ENCODE measurements at places on chromosomes 2 and 18.

- DNase-seq: no peak
These were observed 119.9 kb upstream of the ACVR1C start for GRCh38 chr2:157748371-157749142.

GRCh38 chr2:27929916-27930486, 39.5 kb downstream of the BABAM2 start:
- no peak for DNase-seq

- DNase-seq: no peak
These were observed 14.7 kb downstream of the CROCC2 start for GRCh38 chr2:240920783-240921231.

DNA sequence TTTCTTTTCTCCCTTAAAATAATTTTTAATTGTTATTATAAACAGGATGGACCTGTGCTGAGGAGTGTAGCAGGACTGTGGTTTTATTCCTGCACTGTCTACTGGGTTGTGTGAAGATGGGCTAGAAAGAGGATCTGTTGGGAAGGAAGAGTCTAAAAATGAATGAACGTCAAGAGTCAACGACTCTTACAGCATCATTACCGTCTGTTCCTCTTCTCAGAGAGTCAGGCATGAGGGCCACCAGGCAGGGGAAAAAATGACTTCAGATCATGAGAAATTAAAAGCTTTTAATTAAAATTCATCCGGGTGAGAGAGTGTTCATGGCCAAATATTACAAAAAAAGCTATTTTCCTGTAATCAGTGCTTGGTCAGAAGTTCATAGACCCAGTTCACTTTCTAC, 32.6 kb downstream of the SRSF7 start:
- DNase-seq: no peak

DNA sequence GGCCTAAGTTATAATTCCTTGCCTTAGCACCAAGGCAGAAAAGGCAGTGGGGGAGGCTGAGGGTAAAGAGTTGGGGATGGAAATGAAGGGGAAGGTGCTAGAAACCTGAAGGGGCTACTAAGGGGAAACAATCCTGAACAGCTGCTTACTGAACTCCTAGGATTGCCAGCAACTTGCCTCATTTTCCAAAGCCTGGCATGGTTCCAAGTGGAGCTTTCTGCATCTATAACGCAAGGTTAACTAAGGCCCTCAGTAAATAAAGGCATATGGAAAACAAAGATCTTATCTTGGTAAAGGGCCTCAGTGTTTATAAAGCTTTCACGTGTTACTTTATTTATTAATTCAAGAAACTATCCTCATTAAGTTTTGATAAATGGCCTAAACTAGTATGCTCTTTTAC, 10.9 kb downstream of the MEP1B start:
- DNase-seq: no peak

- DNase-seq: no peak
These were observed 104.3 kb upstream of the PIK3C3 start for GRCh38 chr18:41850781-41851180.

- DNase-seq: no peak
These were observed 2.5 kb upstream of the HOXD4 start for GRCh38 chr2:176148751-176149421.

GRCh38 chr2:137521653-137522619, 442.3 kb upstream of the HNMT start:
- no peak for DNase-seq

DNA sequence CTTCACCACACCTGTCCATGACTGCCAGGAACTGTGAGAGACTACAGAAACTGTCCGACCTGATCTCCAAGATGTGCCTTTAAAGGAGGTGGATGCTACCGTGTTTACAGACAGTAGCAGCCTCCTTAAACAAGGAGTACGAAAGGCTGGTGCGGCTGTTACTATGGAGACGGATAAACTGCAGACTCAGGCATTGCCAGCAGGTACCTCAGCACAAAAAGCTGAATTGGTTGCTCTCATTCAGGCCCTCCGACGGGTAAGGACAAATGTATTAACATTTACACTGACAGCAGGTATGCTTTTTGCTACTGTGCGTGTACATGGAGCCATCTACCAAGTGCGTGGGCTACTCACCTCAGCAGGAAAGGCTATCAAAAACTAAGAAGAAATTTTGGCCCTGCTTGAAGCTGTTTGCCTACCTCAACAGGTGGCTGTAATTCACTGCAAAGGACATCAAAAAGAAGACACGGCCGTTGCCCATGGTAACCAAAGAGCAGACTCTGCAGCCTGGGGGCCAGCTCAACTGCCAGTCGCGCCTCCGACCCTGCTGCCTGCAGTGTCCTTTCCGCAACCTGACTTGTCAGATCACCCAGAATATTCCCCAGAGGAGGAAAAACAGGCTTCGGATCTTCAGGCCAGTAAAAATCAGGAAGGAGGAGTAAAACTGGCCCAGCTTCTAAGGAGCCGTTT, 30.9 kb downstream of the SKA1 start:
- no peak for DNase-seq

- DNase-seq: no peak
These were observed 26.6 kb downstream of the SALL3 start for GRCh38 chr18:79006106-79006795.

DNA sequence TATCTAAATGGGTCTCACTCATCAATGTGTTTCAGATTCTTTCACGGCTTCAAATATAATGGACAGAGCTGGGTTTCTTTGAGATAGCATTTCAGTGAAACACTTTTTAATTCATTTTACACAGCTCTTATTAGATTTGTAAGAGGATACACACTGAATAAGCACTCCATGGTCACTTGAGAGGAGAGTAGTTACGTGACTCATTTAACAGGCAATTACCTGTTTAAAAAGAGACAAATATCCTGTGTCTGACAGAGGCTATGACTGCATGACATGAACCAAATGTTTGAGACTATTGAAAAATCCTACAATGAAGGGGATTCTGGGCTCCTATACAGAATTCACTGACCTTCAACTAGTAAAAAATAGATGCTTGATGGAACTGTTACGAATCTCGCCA, 786.9 kb downstream of the EPHA4 start:
- no peak for DNase-seq

DNA sequence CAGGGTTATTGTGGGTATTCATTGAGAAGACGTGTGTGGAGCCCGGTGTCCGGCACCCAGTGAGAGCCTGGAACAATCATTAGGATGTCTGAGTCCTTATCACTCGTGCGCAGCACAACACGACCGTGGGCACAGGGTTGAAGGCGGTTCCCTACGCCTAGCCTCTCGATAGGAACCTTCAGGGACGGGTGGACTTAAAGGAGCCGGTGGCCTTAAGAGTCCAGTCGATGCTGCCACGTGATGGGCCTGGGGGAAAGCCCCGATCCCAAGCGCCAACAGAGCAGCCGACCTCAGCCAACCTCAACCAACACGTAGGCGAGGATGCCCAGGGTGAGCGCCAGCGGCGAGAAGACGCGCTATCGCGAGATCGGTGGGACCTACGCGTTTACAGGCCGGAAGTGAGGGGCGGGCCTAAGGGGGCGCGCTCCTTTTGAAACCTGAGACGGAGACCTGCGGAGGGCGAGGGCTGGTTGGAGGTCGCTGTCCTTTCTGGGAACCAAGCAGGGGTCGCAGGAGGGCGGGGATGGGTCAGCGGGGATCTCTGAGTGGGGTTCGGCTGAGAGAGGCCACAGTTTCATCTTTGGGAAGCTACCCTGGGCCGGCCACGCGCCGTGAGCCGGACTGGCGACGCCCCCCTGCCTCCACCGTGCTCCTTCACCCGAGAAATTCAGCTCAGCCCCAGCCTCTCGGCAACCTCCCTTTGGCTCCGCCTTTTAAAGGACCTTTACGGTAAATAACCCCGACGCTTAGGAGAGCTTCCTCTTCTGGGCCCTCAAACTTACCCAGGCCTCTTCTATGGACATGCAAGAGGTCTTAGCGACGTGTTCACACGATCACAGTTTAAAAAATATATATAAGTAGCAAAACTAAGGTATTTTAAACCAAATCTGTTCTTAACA, 28.3 kb downstream of the WNT10A start:
- DNase-seq: peak; percentile 73

- DNase-seq: no peak
These were observed 38.7 kb downstream of the PLEKHB2 start for GRCh38 chr2:131143803-131144202.

- DNase-seq: no peak
These were observed 87.7 kb downstream of the PTGR3 start for GRCh38 chr18:75121266-75121665.

GRCh38 chr2:82852787-82853186, 1606.3 kb downstream of the SUCLG1 start:
- no peak for DNase-seq

- DNase-seq: no peak
These were observed 663.0 kb upstream of the FANCL start for GRCh38 chr2:58904095-58904494.

- DNase-seq: no peak
These were observed 20.3 kb downstream of the TRAPPC12 start for GRCh38 chr2:3399829-3400228.

DNA sequence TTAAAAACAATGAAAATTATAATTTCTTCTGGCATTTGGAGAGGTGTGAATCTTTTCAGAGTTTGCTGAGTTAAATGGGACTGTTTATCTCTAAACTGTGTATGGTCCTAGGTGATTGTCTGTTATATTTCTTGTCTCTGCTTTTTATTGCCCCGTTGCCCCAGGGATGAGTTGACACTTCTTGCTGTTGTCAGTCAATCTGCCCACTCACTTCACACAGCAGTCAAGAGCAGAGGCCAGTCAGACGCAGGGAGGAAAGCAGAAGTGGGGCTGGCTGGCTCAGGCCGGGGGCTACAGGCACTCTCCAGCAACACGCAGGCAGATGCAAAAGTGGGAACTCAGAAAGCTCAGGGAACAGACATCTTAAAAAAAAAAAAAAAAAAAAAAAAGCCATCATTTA, 365.2 kb downstream of the CLIP4 start:
- no peak for DNase-seq

GRCh38 chr18:48580782-48581181, 42.0 kb downstream of the CTIF start:
- DNase-seq: no peak

DNA sequence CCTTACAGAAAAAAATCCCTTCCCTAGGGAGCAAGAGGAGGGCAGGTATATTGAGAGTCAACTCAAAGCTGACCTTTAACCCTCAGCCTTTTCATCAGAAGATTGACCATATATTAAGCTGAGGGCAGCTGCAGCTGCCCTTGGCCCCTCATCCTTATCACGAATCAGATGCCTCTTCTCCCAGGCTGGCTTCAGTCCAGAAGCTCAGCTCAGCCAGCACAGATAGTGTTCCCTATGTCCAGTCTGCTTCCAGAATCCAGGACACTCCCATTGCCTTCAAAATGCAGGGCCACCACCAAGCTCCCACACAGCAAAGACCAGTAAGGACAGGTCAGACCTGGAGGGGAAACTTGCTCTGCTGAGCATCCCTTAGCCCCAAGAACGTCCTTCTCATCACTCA, 146.1 kb downstream of the BCL11A start:
- DNase-seq: no peak
